ENCODE measurements at places on chromosomes 1 and 21.

DNA sequence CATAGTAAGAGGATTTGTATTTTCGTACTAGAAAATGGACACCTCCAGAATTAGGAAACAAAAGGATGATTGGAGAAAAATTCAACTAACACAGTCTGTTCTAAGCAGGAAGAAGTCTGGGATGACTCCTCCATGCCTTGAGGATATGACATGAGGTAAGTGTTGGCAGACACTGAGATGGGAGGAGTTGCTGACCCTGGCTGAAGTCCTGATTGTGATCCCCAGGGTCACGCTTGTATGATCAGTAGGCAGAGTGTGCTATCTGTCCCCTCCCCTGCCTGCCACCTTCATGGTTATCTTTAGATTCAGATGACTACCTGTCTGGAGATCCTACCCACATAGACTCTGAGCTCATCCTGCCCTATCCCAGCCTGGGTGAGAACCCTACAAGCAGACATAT, 249.1 kb downstream of the C1orf94 start:
- DNase-seq: no peak

DNA sequence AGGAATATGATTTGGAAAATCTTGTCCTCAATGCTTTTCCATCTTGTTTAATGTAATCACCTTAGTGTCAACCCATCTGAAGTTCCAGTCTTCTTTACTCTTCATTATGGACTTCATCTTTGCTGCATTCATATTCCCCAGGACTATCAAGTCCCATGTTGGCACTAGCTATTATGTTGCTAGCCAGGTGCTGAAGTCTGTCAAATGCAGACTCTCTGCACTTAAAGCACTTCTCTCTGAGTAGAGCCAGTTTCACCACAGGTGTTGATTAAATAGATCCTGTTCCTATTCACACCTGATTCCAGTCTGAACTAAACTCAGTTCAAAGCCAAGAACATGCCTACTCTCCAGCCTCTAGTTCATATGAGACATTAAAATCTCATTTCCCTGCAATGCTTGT, 75.0 kb upstream of the PKN2 start:
- DNase-seq: no peak

GRCh38 chr1:227317011-227317451, 1.3 kb downstream of the CDC42BPA start:
- DNase-seq: no peak

- DNase-seq: no peak
These were observed 6.0 kb downstream of the CLSTN1 start for GRCh38 chr1:9817734-9818133.

DNA sequence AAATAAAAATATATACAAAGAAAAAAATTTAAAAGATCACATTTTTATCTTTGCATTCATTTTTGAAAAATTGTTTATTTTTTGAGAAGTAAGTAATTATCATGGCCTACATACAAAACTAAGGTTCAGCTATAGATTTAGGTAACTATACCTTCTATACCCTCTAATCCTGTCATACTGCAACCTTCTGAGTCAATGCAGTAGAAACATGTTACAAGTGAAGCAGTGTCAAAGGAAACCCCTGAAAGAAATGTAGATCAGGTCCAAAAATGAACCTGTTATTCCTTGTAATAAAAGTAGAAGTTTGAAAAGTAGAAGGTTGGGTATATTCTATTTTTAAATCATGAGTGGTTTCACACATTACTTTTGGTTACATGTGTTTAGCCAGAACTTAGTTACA, 51.3 kb downstream of the PTGS2 start:
- no peak for DNase-seq

DNA sequence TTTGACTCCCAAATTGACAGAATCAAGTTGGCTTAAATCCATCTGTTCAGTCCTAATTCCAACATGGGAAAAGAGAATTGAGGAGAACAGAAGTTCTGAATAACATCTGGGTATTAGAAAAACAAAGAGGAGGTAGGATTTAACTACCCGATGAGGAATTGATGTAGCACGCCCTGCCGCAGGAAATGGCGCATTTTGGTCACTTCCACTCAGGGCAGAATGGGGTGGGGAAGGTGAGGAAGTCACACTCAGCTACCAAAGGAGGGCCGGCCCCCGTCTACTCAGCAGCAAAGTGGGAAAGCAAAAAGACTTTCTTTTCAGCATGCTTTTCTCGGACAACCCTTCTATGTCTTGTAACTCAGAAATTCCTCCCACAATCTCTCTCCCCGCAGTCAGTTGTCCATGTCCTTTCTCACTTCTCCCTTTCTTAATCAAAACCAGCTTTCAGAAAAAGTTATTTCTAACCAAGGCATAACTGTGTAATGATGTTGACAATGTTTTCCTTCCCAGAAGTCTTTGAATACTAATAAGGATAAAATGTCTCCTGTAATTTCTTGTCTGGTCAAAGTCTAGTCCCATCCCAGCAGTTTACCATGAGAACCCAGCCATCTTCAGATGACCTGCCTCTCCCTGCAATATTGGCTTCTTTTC, 60.5 kb upstream of the SIPA1L2 start:
- DNase-seq: no peak

GRCh38 chr1:151157067-151157531, 650 bp downstream of the TNFAIP8L2 start:
- peak; percentile 29 for DNase-seq

GRCh38 chr1:211538287-211538686, 40.7 kb downstream of the SLC30A1 start:
- no peak for DNase-seq

GRCh38 chr1:29453502-29454240, 217.3 kb downstream of the PTPRU start:
- DNase-seq: no peak

DNA sequence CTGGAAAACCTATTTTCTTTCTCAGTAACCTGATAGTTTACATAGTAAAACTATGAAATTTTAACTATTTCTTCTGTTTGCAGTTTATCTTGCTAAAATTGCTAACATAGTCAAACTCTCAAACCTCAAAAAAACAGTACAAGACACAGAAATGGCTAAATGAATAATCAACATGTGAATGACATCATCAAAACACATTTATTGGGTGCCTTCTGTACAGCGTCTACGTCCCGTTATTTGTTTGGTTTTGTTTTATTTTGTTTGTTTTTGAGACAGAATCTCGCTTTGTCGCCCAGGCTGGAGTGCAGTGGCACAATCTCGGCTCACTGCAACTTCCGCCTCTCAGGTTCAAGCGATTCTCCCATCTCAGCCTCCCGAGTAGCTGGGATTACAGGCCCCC, 11.2 kb downstream of the RBM34 start:
- DNase-seq: no peak

- no peak for DNase-seq
These were observed at the start of gene CSMD2 for GRCh38 chr1:34164771-34165391. Gene CSMD2, minus strand, starts transcription at chr1:34165230. Its CDS starts 133 bp downstream, at chr1:34165097.

DNA sequence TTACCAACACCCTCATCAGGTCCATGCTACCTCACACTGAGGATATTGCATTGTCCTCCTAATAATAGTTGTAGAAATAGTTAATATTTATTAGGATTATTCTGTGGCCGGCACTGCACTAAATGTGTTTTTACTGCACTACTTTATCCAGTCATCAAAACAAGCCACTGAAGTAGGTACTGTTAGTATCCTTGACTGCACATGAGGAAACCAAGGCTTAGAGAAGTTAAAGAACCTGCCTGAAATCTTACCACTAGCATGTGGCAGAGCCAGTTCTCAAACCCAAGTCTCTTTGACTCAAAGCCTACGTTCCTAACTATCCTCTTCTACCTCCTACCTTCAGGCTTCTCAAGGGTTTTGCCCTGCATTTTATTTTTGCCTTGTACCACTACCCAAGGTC, 30.9 kb downstream of the FMO1 start:
- no peak for DNase-seq

DNA sequence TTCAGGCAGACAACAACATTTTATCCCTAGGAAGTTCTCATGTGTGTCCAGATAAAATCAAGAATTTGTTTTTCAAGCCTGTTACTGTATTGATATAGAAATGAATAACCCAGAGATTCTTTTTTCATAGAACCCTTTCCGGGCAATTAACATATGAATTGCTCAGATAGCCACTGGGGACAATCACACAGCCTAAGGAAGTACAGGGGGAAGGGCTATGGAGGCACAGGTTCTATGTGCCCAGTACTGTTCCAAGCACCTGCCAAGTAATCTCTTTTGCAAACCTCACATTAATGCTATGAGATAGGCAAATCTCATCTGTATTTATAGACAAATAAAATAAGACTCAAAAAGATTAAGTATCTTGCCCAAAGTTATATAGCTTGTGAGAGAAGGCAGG, 84.9 kb downstream of the NTNG1 start:
- no peak for DNase-seq

GRCh38 chr1:230883967-230884366, 15.6 kb upstream of the C1orf198 start:
- no peak for DNase-seq

DNA sequence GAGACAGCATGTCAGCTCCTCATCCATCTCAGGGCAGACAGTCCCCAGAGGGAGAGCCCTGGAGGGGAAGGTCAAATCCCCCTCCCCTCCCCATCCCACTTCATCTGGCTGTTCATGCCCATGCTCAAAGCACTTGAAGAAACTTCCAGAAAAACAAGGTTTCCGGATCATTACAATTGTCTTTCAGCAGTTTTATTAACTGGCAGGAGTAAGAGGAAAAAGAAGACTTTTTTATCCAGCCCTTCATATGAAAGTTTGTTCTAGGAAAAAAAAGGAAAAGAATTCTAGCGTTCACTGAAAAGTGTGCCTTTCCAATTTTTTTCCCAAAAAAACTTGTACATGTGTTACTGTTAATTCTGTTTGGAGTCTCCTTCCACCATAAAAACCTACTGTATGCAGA, 145.7 kb upstream of the TIAM1 start:
- DNase-seq: no peak

DNA sequence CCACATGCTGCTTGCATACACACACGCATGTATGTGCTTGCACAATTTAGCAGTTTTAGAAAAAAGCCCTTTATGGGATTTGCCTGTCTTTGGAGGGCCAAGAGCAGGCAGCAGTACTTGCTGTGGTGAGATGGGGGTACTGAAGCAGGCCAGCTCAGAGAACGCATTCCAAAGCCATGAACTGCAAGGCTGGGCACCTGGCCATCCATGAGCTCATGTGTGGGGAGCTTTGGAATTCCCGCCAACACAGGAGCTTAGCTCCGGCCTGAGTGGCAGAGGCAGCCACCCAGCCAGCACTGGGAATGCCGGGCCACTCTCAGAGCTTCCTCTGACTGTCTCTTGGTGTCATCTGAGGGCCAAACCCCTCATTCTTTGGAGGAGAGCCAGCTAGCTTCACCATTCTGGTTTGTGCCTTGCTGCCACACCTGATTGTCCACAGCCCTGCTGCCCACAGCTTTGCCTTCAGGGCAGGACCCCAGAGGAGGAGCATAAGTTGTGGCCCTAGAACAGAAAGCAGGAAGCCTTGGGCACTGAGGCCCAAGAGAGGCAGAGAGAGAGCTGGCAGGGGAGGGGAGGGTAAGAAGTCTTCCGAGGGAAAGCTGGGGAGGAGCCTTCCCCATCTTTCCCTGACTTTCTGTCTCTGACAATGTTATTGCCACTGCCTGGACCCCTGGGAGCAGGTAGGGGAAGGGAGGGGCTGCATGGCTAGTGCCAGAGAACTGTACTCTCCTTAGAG, 92.1 kb upstream of the POU3F1 start:
- no peak for DNase-seq

GRCh38 chr1:7551442-7551841, 219.7 kb upstream of the VAMP3 start:
- DNase-seq: no peak

DNA sequence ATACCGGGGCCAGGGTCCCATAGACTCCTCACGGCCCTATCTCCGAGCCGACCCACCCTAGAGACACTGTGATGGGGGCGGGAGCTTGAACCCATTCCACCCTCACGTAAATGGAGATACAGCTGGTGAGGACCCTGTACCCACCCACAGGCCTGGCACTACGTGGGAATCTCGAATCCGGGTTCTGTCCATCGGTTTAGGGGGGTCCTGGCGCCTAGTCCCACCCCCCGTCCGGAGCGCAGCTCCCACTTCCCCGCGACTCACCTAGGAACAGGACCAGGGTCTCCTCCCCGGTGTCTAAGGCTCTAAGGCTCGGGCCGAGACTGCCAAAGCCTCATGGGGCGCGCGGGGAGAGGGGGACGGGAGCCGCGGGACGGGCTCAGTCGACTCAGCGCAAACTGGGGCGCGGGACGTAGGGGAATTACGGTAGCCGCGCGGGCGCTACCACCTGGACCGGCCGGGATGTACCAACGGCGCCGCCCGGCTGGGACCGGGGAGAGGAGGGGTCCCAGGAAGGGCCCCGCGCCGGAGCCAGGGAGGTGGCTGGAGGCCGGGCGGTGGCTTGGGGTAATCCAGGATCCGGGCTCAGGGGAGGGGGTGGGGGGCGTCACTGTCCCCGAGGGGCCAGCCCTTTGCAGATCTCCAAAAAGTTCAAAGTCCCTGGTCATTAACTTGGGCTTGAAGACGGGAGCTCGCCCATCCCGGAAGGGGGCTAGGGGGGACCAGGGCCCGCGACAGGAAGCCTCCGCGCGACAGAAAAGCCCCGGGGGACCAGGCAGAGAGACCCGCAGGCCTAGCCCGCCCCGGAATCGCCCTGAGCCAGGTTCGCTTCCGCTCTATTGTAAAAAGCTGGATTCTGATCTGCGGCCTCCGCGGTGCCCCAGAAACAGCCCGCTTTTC, 1.0 kb downstream of the PLEKHG5 start:
- DNase-seq: peak; percentile 18

- DNase-seq: no peak
These were observed 142.4 kb downstream of the GLUL start for GRCh38 chr1:182249201-182249676.

- DNase-seq: no peak
These were observed 99.5 kb downstream of the TGFB2 start for GRCh38 chr1:218444588-218444987.

DNA sequence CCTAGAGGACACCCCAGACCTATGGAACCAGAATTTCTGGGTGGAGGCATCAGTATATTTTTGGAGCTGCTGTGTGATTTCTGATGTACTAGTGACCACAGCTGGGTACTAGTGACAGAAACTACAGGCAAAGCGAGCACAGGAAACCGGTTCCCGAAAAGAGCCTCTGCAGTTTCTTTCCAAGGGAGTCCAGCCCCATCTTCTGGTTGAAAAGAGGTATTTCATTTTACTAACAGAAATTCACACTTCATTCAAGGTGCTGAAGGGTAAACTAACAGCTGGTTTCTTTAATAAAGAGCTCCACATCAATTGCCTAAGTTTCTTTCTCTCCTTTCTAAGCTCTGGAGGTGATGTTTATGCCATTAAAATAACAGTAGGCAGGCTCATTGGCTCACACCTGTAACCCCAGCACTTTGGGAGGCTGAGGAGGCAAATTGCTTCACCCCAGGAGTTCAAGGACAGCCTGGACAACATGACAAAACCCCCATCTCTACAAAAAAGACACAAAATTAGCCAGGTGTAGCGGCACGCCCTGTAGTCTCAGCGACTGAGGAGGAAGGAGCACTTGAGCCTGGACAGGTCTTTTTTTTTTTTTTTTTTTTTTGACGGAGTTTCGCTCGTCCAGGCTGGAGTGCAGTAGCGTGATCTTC, 22.0 kb downstream of the THAP3 start:
- DNase-seq: no peak

Data from activated CD4-positive, CD25-positive, alpha-beta regulatory T cell (primary cell).